ENCODE measurements at places on chromosomes 6 and 20.

- DNase-seq: no peak
These were observed 210.3 kb upstream of the TSHZ2 start for GRCh38 chr20:52761867-52762266.

- no peak for DNase-seq
These were observed 162.7 kb downstream of the NFATC2 start for GRCh38 chr20:51379601-51380341.

DNA sequence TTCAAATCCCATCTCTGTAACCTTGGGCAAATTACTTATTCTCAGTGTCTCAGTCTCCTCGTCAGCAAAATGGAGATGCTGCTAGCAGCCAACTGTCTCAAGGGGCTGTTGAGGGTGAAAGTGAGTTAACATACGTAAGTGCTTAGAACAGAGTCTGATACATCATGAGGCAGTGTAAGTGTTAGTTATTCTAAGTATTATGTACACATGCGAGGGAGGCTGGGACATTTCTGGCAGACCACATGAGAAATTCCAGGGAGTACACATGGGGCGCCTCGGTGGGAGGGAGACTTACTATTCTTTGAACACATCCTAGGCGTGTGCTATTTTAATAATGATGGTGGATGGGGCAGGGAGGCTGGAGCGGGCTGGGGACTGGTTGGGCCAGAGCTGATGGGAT is 99.1 kb downstream of the DLGAP4 start:
- no peak for DNase-seq

GRCh38 chr6:106051226-106051625 is 34.9 kb upstream of the PRDM1 start:
- no peak for DNase-seq

- no peak for DNase-seq
These were observed 273.0 kb upstream of the TAB2 start for GRCh38 chr6:149044528-149044927.

- no peak for DNase-seq
These were observed 152.6 kb upstream of the PRND start for GRCh38 chr20:4569092-4569491.

- no peak for DNase-seq
These were observed 147.2 kb downstream of the SYCP2 start for GRCh38 chr20:59785986-59786795.

- DNase-seq: peak; percentile 12
These were observed 425.2 kb downstream of the CD83 start for GRCh38 chr6:14542670-14543366.

DNA sequence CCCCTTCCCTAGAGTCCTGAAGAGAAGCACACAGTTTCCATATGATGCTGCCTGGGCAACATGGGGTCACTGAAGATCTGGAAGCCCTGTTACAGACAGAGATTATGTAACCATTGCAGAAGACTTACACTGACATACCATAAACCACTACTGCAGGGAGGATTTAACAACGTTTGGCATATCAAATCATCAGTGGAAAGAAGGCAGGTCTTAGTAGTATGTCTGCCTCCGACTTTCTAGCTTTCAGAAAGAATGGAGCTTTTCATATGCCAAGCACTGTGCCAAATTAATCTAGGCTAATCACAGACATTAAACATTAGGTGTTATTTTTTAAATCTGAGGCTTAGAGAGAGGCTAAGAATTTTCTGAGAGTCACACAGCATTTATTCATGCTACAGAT is 144.3 kb downstream of the ADGRB3 start:
- no peak for DNase-seq

- no peak for DNase-seq
These were observed 8.6 kb upstream of the IP6K3 start for GRCh38 chr6:33755070-33755869.

- DNase-seq: no peak
These were observed 28.3 kb downstream of the GLP1R start for GRCh38 chr6:39076623-39077535.

DNA sequence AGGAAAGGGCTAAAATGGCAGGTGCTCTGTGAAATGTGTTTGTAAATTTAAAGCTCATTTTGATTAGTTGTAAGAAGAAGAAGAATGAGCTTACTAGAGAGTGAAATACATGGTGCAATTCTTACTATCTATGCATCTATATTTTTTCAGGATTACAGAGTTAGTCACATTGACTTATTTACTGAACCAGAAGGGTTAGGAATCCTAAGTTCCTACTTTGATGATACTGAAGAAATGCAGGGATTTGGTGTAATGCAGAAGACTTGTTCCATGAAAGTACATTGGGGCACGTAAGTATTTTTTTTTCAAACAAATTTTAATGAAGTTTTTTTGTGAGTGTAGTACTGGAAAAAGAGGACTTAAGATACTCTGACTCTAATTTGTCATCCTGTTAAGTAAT is 99.3 kb downstream of the RTN4IP1 start:
- no peak for DNase-seq

DNA sequence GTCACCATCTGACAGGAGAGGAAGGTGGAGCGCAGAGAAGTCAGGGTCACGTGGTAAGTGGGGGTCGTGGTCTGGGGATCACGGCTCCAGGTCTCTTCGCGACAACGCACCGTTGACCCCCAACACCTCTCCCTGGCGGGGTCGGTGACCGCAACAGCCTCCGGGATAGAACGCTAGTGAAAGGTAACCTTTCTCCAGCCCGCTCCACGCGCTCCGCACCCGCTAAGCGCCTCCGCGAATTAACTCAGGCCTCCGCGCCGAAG is 600 bp upstream of the SYNJ2 start:
- no peak for DNase-seq

DNA sequence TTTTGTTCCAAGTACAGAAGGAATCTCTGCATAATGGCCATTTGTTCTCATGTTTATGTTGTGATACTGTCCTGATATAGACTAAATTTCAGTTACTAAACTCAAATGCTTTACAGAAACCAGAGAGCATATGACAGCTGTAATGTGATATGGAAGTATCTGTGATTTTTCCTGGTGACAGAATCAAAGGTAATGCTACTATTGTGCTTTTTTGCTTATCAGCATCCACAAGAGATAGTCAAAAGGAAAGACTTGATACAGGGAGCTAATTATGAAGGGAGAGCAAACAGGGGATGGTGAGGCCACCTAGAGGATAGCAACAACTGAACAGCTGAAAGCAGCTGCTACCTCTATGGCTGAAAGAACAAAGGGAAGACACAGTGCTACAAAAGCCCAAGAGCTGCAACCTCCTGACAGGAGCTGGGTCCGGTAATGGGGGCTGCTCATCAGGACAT is 181.4 kb downstream of the PHF3 start:
- DNase-seq: no peak

- peak; percentile 0 for DNase-seq
These were observed 668 bp downstream of the PKIB start for GRCh38 chr6:122610690-122611455.

- no peak for DNase-seq
These were observed 55.2 kb downstream of the EFHC1 start for GRCh38 chr6:52475307-52475706.

DNA sequence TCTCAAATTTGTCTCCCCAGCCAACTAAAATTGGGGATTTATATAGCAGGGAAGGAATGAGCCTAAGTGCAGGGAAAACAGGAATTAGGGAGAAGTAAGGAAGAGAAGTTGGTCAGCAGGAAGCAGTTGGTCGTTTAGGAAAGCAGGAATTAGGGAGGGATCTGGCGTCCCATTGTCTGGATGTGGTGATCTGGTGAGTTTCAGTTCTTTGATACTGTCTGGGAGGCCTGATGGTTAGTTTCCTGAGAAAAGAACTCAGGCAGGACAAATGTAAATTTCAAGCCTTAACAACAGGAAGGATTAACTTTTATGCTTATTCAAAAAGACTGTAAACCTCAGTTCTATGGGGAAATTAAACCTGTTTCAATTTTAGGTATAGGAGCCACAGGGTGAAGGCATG is 116.2 kb upstream of the PRL start:
- no peak for DNase-seq

DNA sequence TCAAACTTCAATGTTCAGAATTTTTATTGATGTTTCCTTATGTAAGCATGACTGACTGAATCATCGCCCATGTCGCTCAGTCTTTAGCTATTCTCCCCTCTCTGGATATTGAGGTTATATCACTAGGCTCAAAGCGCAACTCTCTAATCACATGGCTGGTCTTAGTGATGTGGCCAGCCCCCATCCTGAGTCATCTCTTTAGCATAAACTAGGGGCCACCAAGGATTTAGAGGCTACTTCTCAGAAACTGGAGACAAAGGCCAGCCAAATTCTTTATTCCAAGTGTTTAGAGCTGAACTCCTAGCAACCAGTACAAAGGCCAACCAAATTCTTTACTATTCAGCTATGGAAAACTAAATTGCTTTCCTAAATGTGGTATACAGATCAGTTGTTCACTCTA is 61.4 kb downstream of the FAM135A start:
- no peak for DNase-seq

DNA sequence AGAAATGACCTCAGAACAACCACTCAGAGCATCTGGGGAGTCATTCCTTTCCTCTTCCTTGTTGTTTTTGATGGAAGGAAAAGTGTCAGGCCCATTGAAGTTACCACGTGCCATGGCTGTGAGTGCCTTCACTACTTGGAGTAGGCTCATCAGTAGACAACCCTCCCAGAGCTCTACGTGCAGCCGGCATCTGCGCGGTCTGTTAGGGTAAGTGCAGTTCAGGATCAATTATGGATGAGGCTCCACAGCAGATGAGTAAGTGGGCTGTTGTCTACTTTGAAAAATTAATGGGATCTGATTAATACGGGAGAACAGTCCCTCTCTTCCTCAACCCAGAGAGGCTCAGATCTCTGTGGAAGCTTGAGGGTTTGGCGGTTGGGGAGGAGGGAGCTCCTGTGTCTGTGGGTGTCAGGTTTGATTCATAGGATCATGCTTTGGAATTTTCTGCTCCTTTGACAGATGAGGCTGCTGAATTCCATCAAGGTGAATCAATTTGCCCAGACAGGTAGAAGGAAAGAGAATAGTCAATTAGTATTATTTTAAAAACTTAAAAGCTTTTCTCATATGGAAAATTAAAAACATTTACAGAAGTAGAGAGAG is 93.8 kb upstream of the TOX2 start:
- DNase-seq: no peak
